ENCODE measurements at places on chromosomes 6 and 20. TPM values are rescaled to one million over a fixed set of nuclear protein-coding genes. Genes with fewer than 3 reads are reported as not detected.
A peak's percentile ranks its signal among the peaks of the same experiment; 100 is the strongest.

DNA sequence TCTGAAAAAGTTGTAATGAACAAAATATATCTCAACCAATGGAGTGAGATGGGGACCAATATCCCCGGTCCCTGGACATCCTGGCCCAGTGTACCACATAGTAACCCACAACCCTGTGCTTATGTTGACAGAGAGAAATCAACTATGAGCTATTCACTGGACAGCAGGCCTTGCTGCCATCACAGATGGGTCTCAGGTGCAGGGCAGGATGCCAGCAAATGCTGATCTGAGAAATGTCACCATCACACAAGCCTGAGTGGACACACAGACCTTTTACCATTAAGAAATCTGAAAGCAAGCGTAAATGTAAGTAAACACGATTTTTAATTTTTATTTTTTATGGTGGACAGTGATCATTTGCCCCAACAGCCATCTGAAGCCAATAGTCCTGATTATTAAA lies 9.1 kb downstream of the RPP40 start:
- no peak overlapping the region for H3K4me3 ChIP-seq
- no peaks in the 10 kb centered on the region for H3K27me3 ChIP-seq
- peaks cover 52% of the 10 kb centered on the region for H3K36me3 ChIP-seq
- H3K4me1 ChIP-seq, result no peaks in the 10 kb centered on the region

DNA sequence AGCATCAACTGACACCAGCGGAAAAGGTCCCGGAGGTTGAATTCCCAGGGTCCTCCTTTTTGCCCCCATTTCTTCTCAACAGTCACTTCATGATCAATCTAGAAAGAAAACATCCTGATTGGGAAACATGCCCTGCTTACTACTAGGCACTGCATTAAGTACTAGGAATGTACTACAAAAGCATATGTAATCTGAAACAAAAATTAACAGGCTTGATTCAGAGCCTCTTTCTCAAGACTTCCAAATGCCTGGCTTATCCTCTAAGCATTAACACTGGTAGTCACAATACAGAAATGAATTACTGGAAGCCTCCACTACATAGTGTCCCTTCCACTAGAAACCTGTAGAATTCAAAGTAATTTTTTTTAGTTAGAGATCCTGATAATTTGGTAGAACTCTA lies 84.5 kb upstream of the LYRM2 start:
- no peak overlapping the region for H3K4me3 ChIP-seq
- H3K4me1 ChIP-seq, result no peaks in the 10 kb centered on the region
- H3K27me3 ChIP-seq, result no peaks in the 10 kb centered on the region
- DNase-seq, result no peak
- H3K27ac ChIP-seq, result no peak overlapping the region

GRCh38 chr6:27693766-27694546 lies 218.2 kb downstream of the OR2B2 start:
- peak overlapping the region; percentile 32 for H3K4me3 ChIP-seq
- H3K4me1 ChIP-seq, result no peaks in the 10 kb centered on the region
- DNase-seq, result no peak

- DNase-seq, result no peak
- peaks cover 6% of the 10 kb centered on the region for H3K4me1 ChIP-seq
- no peaks in the 10 kb centered on the region for H3K36me3 ChIP-seq
- no peak overlapping the region for H3K4me3 ChIP-seq
- no peaks in the 10 kb centered on the region for H3K27me3 ChIP-seq
- H3K27ac ChIP-seq, result no peak overlapping the region
Observed at GRCh38 chr6:169409742-169410312, 156.2 kb upstream of the THBS2 start.

- no peak overlapping the region for H3K4me3 ChIP-seq
- no peaks in the 10 kb centered on the region for H3K36me3 ChIP-seq
- no peak overlapping the region for H3K27ac ChIP-seq
- no peak for DNase-seq
- H3K4me1 ChIP-seq, result no peaks in the 10 kb centered on the region
- no peaks in the 10 kb centered on the region for H3K27me3 ChIP-seq
Observed at GRCh38 chr6:90435207-90435899, 138.7 kb upstream of the BACH2 start.

DNA sequence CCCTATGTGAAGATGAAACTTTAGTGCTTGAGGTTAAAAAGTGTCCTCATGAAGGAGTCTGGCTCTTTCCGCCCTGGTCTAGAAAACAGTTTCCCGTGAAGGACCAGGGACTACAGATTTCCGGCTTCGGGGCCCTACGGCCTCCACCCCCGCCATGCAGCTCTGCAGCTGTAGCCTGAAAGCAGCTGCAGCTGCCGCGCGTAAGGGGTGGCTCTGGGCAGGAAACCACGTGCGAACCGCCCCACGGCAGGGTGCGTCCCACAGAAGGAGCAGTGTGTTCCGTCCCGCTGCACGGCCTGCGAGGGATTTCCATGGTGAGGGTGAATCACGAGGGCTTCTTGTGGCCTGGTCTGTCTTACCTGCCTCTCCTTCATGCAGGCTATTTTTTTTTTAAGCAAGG lies 117.0 kb downstream of the ERMARD start:
- no peaks in the 10 kb centered on the region for H3K36me3 ChIP-seq
- no peaks in the 10 kb centered on the region for H3K27me3 ChIP-seq
- H3K4me1 ChIP-seq, result no peaks in the 10 kb centered on the region

DNA sequence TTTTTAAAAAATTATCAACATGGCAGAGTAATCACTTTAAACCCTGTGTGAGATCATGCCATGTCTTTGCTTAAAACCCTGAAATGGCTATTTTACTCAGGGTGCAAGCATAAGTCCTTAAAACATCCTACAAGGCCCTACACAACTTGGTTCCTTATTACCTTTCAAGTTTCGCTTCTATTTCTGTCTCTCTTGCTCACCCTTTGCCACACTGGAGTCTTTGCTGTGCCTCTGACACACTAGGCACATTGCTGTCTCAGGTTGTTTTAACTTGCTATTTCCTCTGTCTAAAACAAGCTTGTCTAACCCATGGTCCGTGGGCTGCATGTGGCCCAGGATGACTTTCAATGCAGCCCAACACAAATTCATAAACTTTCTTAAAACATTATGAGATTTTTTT lies 55.6 kb downstream of the KIAA0408 start:
- H3K4me3 ChIP-seq, result no peak overlapping the region
- no peaks in the 10 kb centered on the region for H3K4me1 ChIP-seq
- no peaks in the 10 kb centered on the region for H3K36me3 ChIP-seq
- H3K27me3 ChIP-seq, result no peaks in the 10 kb centered on the region
- DNase-seq, result no peak

DNA sequence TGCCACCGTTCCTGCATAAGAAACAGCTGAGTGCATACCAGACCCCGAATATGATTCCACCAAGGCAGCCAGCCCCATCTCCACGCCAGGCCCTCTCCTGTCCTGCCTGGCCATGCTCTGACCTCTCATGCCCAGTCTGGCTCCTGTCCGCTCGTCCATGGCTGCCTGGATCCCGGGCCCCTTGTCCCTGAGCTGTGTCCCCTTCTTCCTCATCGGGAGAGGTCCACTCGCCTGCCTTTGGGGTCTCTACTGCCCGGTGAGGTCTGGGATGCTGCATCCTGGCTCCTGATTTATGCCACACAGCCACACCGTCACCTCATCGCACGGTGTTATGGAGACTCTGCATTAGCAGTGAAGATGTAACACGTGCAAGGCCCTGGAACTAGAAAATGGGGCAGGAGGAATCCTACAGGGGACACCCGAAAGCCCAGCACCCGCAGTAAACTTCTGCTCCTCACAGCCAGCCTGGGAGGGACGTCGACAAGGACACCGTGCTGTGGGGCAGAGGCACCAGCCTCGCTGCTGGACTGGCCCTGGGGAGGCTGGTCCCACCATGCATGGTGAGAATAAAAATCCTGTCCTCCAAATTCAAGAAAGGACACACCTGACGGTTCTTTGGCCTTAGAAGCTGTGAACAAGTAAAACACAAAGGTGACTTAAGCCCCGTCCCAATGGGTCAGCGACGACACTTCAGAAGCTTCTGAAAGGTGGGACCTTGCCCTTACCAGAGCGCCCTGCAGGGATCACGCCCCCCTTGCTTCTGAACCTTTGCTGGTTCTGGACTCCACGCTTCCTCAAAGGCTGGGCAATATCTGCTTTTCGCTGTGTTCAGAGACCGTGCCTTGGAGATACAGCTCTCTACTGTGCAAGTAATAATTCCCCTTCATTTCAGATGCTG lies 103.0 kb downstream of the DLL1 start:
- no peak for DNase-seq
- H3K27ac ChIP-seq, result no peak overlapping the region
- H3K4me1 ChIP-seq, result no peaks in the 10 kb centered on the region

DNA sequence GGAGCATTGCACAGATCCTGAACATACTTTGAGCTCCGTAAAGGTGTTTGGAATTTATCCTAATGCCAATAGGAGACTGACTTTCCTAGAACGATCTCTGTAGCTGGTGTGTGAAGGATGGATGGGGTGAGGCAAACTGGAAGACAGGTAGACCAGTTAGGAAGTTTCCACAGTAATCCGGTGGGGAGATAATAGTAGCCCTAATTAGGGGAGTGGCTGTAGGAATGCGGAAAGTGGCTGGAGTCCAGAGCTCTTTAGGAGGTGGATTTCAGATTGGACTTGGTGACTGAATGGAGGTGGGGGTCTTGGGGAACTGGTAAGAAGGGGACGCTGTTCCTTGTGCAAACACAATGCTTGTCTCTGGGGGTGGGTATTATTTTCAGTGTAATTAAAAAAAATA lies 146.3 kb downstream of the SOX4 start:
- H3K27me3 ChIP-seq, result no peaks in the 10 kb centered on the region
- no peaks in the 10 kb centered on the region for H3K36me3 ChIP-seq
- no peak for DNase-seq
- no peak overlapping the region for H3K27ac ChIP-seq

GRCh38 chr6:87494761-87495422 lies 22.1 kb downstream of the SLC35A1 start:
- H3K36me3 ChIP-seq, result peaks cover 7% of the 10 kb centered on the region
- H3K27me3 ChIP-seq, result no peaks in the 10 kb centered on the region
- H3K27ac ChIP-seq, result no peak overlapping the region
- no peaks in the 10 kb centered on the region for H3K4me1 ChIP-seq
- no peak for DNase-seq

DNA sequence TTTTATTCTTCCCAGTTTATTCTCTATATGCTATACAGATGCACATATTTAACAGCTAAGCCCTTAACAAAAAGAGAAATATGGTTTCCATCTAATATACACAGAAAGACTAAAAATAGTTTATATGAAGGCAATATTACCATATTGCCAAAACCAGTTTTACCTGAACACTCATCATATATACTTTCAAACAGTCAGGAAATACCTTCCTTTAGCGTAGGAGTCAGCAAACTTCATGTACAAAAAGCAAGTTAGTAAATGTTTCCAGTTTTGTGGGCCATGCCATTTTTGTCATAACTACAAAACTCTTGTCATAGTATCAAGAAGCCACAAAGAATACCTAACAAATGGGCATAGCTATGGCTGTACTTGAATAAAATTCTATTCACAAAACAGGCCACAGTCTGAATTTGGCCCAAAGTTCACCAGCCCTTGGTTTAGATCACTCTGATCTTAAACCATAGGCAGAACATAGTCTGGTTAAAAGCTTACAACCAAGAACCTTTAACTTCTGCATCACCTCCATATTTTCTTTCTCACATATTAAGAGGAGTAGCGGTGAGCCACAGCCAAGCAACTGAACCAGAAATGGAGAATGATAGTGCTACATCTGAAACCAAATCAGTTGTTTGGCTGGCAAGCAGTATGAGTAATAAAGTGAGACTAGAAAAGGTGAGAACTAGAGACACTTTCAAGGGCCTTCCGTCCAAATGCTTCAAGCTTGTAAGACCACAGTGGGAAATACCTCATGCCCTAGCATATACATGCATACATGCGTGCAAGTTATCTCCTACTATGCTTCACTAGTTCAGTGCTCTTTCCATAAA lies 116.6 kb downstream of the PTPRK start:
- DNase-seq, result no peak
- H3K4me3 ChIP-seq, result no peak overlapping the region
- H3K27me3 ChIP-seq, result no peaks in the 10 kb centered on the region

DNA sequence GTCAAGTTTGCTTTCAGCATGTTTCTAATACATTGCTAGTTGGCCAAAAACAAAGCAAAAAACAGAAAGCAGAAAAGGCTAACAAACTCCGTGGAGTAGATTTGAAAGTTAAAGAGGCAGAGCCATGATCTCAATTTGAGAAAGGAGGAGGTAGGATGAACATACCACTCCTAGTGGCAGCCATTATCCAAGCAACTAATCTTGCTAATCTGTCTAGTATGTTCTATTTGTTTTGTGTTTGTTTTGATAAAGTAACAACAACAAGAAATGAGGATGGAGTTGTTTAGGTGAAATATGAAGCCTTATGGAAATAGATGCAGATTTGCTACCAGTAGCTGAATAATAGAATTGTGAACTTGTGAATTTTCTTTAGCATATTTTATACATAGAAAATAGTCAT lies 295.5 kb upstream of the PRDM1 start:
- no peak overlapping the region for H3K27ac ChIP-seq
- no peaks in the 10 kb centered on the region for H3K4me1 ChIP-seq
- DNase-seq, result no peak
- no peaks in the 10 kb centered on the region for H3K27me3 ChIP-seq
- H3K4me3 ChIP-seq, result no peak overlapping the region
- H3K36me3 ChIP-seq, result no peaks in the 10 kb centered on the region

DNA sequence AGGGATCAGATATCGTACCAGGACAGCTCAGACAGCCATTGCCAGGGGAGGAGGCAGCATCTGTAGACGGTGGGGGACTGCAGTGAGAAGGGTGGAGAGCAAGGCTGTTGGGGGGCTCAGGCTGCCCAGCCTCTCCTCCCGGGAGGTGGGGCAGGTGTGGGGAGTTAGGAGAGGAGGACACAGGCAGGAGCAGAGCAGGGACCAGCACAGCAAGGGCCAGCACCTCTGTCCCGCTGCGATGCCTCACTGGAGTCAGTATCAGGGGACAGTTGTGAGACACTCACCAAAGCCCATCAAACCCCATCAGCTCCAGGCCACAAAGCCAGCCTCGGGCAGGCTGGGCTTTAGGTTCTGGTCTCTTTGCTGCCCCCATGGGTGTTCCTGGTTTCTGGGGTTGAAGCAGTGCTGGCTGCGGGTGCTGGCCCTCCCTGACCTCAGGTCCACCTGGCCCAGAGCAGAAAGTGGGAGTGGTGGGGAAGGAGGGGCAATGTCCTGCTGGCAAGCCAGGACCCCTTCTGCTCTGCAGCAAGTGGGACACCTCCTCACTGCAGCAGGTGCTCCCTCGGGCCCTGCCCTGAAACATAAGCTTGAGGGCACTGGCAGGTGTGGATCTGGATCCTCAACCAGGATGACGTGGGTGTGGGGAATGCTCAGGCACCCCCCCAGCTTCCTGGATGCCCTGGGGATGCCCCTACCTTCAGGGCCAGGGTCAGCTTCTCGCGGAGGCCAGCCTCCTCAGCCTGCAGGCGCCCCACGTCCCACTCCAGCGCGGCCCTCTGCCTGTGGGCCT lies 83.4 kb downstream of the GINS1 start:
- no peak for DNase-seq
- H3K27ac ChIP-seq, result no peak overlapping the region
- H3K4me1 ChIP-seq, result no peaks in the 10 kb centered on the region
- peaks cover 11% of the 10 kb centered on the region for H3K36me3 ChIP-seq

Gene MYLK4
- 0.28 TPM for total RNA-seq

Gene ENPP5
- 0.49 TPM for total RNA-seq

Gene HLA-B
- 491 TPM for total RNA-seq

Gene LBP
- not detected for total RNA-seq

Gene YIPF3
- 65.6 TPM for total RNA-seq

Gene WFDC10B
- not detected for total RNA-seq

Gene ZC2HC1B
- total RNA-seq, result not detected

Gene DNAH8
- not detected for total RNA-seq
